ENCODE measurements at places on chromosomes 7 and 10. TPM values are rescaled to one million over a fixed set of nuclear protein-coding genes. Genes with fewer than 3 reads are reported as not detected.

SDK1 gene
- total RNA-seq: 2.4 TPM

PNLIPRP2 gene
- total RNA-seq: not detected

ZNF680 gene
- total RNA-seq: 8.8 TPM

WDFY4 gene
- 0.12 TPM for total RNA-seq

NYAP1 gene
- total RNA-seq: 3.4 TPM

MAGI2 gene
- total RNA-seq: 6.3 TPM

PTCD1 gene
- 4.6 TPM for total RNA-seq

SAMD9 gene
- 7.8 TPM for total RNA-seq

KLF14 gene
- total RNA-seq: 0.58 TPM

TMEM236 gene
- total RNA-seq: under 0.01 TPM

RET gene
- total RNA-seq: 0.35 TPM

OR2A42 gene
- not detected for total RNA-seq

DYNC1I1 gene
- not detected for total RNA-seq

TMEM176A gene
- 6.2 TPM for total RNA-seq

GIMAP4 gene
- total RNA-seq: not detected

DNMBP gene
- total RNA-seq: 8.5 TPM

DNA2 gene
- 0.85 TPM for total RNA-seq

ANKRD61 gene
- total RNA-seq: not detected

CD36 gene
- total RNA-seq: 0.77 TPM

HMX3 gene
- not detected for total RNA-seq

RP9 gene
- 7.4 TPM for total RNA-seq

DNAH11 gene
- total RNA-seq: not detected

CHST12 gene
- 16.6 TPM for total RNA-seq

NRP1 gene
- total RNA-seq: 55.9 TPM

FGL2 gene
- 1.4 TPM for total RNA-seq

HKDC1 gene
- not detected for total RNA-seq

LRRC4 gene
- total RNA-seq: 0.09 TPM

PNLIP gene
- not detected for total RNA-seq

ZNF37A gene
- 7.1 TPM for total RNA-seq

GARIN1A gene
- 0.23 TPM for total RNA-seq

TBXAS1 gene
- total RNA-seq: 4.9 TPM

LOXL4 gene
- 12.5 TPM for total RNA-seq

Data from pericardium fibroblast (primary cell).